ENCODE measurements at places on chromosomes 12 and 14.

- no peak for DNase-seq
Observed at GRCh38 chr12:27824126-27824842, 44.2 kb upstream of the MANSC4 start.

DNA sequence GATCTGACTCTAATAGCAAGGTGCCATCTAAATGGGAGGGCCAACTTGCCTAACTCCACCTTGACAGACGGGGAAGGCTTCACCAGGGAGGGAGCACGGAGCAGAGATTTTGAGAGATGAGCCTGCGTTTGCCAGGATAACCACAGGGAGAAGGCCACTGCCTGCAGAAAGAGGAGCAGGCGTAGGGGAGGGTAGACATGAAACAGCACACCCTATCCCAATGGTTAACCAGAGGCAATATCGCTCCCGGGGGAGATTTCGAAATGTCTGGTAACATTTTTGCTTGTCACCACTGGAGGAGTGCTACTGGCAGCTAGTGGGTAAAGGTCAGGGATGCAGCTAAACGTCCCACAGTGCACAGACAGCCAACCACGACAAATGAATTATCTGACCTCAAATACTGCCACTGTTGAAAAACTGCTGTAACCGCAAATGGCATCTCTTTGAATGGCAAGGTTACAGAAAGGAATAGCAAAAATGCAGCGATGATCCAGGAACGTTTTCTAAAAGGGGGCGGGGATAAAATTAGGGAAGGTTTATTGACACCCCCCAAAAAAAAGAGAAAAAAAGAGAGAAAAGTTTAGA lies 126.0 kb upstream of the ATF7IP start:
- DNase-seq, result peak; percentile 53

DNA sequence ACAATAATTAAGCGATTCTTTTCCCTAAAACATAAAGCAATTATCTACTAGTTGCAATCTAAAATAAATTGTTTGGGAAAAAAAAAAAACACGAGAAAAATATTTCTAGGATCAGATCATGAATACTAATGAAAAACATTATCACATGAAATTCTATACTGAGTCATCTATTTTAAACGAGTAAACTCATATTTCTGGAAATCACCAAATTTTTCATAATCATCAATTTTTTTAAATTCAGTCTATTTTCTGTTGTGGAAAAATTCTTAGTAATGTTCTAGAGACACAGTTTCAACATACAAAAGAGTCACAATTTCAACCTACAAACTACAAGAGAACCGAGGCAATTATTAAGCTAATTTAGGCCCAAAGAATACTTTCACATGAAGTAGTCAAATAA lies 245.6 kb upstream of the SOX5 start:
- DNase-seq, result no peak

- DNase-seq, result no peak
Observed at GRCh38 chr14:64185184-64185583, 109.0 kb downstream of the ESR2 start.

DNA sequence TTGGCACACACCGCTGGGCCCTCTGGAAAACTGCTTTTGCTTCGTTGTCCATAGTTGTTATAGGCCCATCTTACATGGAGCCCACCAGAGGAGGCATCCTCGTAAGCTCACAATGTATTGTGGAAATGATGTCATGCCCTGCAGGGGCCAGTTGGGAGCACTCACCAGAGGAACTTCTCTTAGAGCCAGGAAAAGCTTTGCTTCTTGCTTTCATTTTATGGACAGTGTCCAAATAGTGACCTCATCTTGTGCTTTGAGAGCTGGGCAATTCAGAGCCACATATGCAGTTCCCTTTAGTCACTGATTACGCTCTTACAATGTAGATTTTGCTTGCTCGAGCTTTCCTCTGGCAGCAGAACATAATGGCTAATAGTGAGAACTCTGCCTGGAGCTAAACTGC lies 275.6 kb downstream of the AACS start:
- peak; percentile 64 for DNase-seq

GRCh38 chr12:21940549-21941505 lies at the start of gene ABCC9:
Gene ABCC9 (minus strand): TSS chr12:21941426. CDS start chr12:21936674, 4,752 bp downstream.
- peak; percentile 25 for DNase-seq

Data from fibroblast of skin of back (primary cell).